ENCODE measurements at places on chromosomes 7 and 10.

- peak; percentile 79 for DNase-seq
Measured at GRCh38 chr10:133308421-133309099, at the start of the genes TUBGCP2 and ZNF511. TSS of gene TUBGCP2 (minus strand) at chr10:133308872. CDS start at chr10:133302941, 5,931 bp downstream. TSS of gene ZNF511 (plus strand) at chr10:133308914. CDS start at chr10:133308944, 30 bp downstream.

DNA sequence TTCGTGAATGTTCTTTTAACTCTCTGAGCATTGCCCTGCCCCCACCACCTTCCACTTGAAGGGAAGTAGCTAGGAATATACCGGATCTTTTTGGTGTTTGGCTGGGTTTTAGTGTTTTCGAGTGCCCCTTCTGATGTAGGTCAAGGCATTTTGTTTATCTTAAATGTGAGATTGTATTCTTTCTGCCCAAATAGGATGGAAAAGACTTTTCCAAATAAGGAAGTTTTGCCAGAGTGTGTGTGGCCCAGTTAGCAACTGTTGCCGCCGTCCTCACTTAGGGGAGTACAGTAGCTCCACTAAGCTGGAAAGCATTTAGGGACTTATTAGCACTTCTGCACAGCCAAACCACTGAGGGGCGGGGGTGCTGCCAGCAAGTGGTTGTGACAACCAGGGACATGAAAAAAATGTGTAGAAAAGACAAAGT lies 29.8 kb upstream of the VCL start:
- no peak for DNase-seq

DNA sequence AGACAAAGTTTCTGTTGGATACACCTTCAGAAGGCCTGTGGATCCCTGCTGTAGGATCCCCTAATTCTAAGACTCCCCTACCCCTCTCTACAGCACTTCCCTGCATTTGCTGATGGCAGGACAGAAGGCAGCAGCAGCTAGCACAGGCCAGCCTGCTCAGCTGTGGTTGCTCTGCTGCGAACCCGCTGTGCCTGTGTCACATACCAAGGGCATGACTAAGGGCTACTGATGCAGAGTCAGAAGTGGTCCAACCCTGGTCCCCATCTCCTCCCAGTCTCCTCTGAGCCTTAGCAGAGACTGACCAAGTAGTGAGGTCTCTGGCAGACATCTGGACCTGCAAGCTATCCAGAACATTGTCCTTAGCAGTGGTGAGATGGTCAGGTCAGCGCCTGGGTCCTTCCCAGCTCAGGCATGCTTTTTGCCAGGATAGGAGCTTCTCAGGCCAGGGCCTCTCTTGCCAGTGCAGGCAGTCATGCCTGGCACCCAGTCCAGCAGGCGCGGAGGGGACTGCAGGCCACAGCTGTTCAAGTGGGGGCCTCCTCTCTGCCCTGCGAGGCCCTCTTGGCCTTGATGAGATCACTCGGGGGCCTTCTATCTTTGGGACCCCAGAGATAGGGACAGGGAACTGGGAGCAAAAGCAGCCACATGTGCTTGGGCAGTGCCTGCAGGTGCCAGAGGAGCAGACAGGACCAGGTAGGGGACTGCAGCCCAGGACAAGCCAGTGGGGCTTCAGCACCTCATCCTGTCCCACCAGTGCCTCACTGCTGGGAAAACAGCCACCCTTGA lies 146.4 kb downstream of the ZNF248 start:
- no peak for DNase-seq

GRCh38 chr10:70324339-70324861 lies 40.6 kb upstream of the NPFFR1 start:
- no peak for DNase-seq

GRCh38 chr10:11341283-11341960 lies 270.0 kb downstream of the USP6NL start:
- DNase-seq: no peak

DNA sequence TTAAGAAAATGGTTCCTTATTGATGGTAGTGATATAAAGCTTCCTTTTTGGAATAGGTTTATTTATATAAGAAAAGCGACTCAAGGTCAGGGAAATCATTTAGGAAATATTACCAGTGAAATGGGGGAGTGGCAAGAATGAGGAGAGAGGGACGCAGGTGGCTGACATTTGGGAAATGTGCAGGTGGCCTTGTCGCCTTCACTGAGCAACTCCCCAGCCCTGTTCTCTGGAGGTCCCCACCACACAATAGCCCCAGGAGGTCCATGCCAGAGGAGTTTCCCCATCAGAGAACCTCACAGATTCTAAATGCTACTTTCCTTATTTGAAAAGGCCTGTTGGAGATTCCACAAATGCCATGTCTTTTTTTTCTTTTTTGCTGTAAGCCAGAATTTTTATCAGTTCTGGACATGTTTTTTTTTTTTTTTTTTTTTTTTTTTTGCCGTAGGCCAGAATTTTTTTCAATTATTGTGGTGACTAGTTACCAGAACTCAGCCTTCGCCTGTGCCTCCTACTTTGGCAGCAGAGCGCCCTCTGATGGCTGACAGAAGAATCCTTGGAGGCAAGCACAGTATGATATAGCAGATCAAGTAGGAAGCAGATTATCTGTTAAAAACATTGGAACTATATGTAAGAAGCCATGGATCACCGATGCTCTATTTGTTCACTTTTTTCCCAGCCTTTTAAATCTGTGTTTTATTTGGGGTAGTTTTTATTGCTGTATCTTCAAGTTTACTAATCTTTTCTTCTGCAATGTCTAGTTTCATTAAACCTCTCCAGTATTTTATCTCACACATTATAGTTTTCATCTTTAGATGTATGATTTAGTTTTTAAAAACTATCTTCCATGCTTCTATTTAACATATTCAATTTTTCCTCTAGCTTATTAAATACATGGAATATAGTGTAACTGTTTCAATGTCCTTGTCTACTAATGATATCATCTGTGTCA lies 18.6 kb downstream of the OPALIN start:
- peak; percentile 34 for DNase-seq

GRCh38 chr7:129434675-129435318 lies 565 bp downstream of the STRIP2 start:
- DNase-seq: no peak

DNA sequence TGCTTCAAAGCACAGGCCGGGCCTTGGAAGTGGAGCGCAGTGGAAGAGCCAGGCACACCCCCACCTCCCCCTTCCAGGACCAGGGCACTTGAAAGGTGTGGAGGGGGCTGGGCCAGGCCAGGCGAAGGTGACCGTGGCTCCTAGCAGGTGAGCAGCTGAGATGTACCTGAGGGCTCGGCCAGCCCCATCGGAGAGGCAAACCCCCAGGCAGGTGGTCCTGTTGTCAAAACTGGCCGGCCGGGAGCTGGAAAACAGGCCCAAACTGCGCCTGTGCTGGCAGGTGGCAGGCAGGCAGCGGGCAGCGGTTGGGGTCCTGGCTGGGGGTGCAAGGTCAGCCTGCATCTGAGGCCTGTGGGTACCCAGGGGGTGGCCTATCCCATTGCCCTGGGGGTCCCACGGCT lies 96.4 kb upstream of the DNAAF5 start:
- DNase-seq: no peak

- no peak for DNase-seq
Measured at GRCh38 chr10:73340121-73340520, 18.5 kb downstream of the CFAP70 start.

GRCh38 chr7:123229426-123229825 lies 29.7 kb upstream of the SLC13A1 start:
- no peak for DNase-seq

GRCh38 chr10:35640951-35641675 lies 983 bp downstream of the FZD8 start:
- DNase-seq: peak; percentile 47

GRCh38 chr10:689452-690371 lies at the start of gene DIP2C:
TSS of gene DIP2C (minus strand) at chr10:689668. CDS start at chr10:689578, 90 bp downstream.
- DNase-seq: no peak

- DNase-seq: no peak
Measured at GRCh38 chr10:5078547-5079180, 15.6 kb upstream of the AKR1C3 start.

GRCh38 chr10:70348228-70348850 lies 34.1 kb downstream of the LRRC20 start:
- peak; percentile 29 for DNase-seq

DNA sequence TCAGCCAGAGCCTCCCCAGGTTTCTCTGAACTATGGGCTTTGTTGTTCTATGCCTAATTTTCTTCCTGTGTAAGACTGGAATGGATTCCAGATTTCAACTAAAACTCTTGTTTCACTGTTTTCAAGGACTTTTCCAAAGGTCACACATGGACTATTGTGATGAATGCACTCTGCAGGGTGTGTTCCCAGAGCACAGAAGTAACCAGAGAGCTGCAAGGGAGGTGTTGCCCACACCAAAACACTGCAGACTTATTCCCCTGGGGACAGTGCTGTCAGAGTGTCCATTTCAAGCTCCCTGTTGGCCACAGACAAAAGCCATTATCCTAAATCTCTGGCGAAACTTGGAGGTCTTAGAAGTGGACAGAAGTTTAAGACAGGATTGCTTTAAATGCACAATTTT lies 231.6 kb downstream of the TRIL start:
- no peak for DNase-seq

DNA sequence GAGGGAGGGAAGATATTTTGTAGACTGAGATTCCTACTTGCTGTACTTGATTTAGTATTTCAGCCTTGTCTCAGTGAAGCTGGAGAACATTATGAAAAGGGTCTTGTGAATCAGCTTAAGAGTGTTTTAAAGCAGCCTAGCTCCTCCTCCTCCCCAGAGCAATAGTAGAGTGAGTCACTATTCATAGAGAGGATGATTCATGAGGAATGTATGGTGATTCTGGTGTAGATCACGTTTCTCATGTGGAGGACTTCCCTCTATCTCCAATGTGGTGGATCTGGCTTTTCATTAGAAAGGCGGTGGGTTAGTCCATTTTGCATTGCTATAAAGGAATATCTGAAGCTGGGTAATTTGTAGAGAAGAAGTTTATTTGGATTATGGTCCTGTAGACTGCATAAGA lies 340.1 kb upstream of the CHRM2 start:
- no peak for DNase-seq

GRCh38 chr7:150897502-150898474 lies 45.5 kb downstream of the AOC1 start:
- DNase-seq: peak; percentile 34

DNA sequence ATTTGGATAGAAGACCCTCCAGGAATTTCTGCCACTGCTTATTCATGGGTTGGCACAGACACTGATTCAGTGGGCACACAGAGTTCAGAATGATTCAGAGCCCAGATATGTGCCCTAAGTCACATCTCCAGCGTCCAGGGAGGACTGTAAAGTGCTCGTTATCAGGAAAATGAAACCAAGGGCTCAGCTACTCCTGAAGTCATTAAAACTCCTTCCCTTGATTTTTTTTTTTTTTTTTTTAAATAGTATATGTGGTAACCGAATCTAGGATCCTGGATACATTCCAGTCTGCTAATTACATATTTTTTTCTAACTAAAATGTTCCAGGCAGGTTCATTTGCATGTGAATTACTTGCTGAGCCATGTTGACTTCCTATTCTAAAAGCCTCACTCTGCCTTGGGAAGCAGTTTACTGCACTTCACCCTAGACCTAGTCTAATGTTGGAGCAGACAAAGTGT lies 34.7 kb downstream of the MET start:
- DNase-seq: no peak

- no peak for DNase-seq
Measured at GRCh38 chr7:70389531-70390151, 742.3 kb upstream of the GALNT17 start.

DNA sequence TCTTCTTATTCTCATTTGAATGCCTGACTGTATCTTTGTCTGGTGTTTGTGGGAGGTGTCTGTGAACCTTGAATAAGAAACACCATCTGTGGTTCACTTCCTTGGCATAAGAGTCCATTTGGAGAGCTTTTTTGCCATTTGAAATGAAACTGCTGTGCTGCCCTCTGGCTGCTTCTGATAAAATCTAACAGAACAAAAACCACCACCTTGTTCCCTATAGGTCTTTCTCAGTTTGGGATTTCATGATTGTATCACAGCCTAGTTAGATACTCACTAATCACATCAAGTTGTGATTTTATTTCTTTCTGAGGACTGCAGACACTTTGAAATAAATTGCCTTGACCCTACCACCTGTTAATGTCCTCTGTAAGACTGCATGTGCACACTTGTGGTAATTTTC lies 102.7 kb upstream of the FAM13C start:
- DNase-seq: no peak

- no peak for DNase-seq
Measured at GRCh38 chr7:142807855-142808460, 37.2 kb downstream of the PRSS2 start.

DNA sequence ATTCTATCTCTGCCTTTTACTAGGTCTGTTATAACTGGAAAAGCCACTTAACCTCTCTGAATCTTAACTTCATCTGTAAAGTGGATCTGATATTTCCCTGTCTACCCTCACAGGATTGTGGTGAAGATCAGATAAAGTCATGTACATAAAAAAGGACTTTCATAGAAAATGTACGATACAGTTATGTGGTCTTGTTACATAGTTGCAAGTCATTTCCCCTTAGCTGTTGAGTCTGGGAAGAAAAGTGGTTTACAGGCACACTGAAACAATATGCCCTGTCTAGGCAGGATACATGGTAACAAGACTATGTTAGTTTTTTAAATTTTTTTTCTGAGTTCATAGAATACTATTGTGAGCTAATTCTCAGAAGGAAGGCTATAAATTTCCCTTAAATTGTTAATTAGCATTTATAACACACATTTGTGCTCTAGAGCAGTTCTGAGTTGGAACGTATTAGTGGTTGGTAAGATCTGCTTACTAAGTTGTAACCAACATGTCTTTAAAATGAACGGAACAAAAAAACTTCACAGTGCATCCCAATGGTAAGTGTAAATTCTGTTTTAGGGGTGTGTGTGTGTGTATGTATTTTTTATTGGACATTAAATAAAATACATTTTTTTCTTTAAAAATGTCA lies 7.1 kb upstream of the GSTO1 start:
- no peak for DNase-seq

DNA sequence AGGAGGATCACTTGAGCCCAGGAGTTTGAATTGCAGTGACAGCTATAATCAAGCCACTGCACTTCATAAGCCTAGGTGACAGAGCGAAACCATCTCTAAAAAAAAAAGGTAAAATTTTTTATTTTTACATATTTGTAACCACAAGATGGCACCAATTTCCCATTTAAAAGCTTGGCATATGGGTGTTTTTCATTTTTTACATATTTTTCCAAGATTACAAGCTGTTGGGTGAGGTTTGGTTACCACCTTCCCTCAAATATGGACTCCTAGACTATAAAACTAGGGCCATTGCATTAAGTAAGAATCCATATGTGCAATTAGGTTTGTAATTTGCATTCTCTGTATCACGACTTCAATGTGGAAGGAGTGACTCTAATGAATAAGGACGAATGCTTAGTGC lies 129.3 kb upstream of the ACBD5 start:
- no peak for DNase-seq

- peak; percentile 64 for DNase-seq
Measured at GRCh38 chr7:155206318-155207020, 91.2 kb upstream of the INSIG1 start.

- peak; percentile 76 for DNase-seq
Measured at GRCh38 chr10:67788028-67788886, 49.7 kb downstream of the DNAJC12 start.

GRCh38 chr7:103879411-103879810 lies 110.0 kb downstream of the RELN start:
- no peak for DNase-seq

DNA sequence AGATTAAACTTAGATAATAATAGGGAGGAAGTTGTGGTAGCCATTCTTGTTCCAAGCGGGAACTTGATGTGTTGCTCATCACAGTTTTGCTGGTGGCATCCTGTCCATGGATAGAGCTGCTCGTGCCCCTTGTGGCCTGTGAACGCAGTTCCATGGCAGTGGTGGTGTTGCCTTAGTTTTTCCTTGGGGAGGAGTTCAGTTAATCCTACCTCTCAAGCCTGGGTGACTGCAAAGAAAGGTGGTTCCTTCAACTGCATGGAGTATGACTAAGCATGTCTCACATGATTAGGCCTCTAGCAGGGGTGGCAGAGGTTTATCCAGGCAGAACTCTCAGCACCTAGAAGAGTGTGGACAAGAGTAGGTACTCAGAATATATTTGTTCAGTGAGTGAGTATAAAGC lies 99.7 kb downstream of the MAPK8 start:
- DNase-seq: no peak

- no peak for DNase-seq
Measured at GRCh38 chr7:28787106-28787505, 171.0 kb downstream of the TRIL start.

Measured in stimulated activated CD4-positive, alpha-beta T cell treated with anti-CD3 and anti-CD28 coated beads, Interleukin-12 subunit alpha, Interleukin-12 subunit beta, amount 100 ng/mL, for 48 hours (primary cell).